Activated effector memory CD4-positive, alpha-beta T cell treated with Interleukin-2 at 50 U/mL for 16 hours (primary cell): ENCODE measurements at places on chromosomes 7 and 10.

DNA sequence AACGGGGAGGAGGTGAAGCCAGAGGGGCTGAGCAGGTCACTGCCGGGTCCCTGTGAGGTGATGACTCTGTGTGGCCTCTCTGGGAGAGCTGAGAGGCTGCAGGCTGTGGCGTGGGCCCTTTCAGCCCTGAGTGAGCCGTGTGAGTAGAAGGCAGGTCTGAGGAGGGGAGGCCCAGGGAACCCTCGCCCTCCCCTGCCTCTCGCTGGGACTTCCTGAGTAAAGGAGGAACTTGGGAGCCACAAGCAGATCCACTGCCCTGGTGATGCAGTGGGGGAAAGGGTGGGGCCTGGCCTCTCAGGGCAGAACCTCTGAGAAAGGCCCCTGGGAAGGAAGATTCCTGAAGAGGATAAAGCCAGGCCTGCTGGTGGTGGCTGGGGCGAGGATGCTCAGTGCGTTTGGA, 22.8 kb downstream of the EEPD1 start:
- DNase-seq, result no peak

GRCh38 chr7:132739271-132739955, 163.1 kb upstream of the PLXNA4 start:
- DNase-seq, result no peak

GRCh38 chr10:97060441-97061084, 125.2 kb downstream of the SLIT1 start:
- no peak for DNase-seq

- no peak for DNase-seq
These were observed 73.3 kb downstream of the CHST15 start for GRCh38 chr10:124019886-124020797.
